ENCODE measurements at places on chromosomes 6 and 20. TPM values are rescaled to one million over a fixed set of nuclear protein-coding genes. Genes with fewer than 3 reads are reported as not detected.

Gene TLDC2
- not detected for total RNA-seq

Gene ARHGAP40
- total RNA-seq = not detected

Gene TNF
- total RNA-seq = 33.6 TPM

Gene PHACTR3
- 0.52 TPM for total RNA-seq

Gene LAMP5
- total RNA-seq = 1.0 TPM

- no peak for DNase-seq
These were observed 77.7 kb upstream of the CLDN20 start for GRCh38 chr6:155186052-155186658.

DNA sequence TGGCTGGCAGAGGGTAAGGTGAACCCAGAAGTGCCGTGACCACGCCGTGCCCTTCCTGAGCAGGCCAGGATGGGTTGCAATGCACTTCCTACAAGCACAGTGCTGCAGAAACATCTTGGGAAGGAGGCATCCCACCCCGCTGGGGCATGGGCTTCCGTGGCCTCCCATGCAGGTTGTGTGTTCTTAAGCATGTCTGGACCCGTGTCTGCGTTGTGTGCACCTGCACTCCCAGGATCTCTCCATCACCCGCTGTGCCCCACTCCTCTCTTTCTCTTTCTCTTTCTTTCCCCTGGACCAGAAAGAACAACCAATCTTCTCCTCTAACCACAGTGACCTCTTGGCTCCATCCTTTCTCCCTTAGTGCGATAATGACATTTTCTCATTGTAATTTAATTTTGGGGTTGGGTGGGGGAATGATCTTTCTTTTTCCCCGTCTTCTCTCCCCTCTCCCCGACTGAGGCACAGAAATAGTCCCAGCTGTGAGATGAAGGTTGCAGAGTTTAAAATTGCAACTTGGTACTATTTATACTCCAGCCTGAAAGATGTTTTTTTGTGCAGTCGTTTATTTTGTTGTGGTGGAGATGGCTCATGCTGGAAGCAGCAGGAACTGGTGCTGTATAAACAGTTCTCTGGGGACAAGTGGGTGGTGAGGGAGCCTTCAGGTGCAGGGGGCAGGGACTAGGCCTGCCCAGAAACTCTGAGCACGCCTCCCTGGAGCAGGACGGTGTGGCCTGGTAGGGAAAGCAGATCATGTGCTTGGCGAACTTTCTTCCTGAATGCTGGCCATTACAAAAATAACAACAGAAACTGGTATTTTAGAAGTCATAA, 20.5 kb downstream of the BCAS4 start:
- DNase-seq = no peak

- DNase-seq = no peak
These were observed 39.9 kb upstream of the PRDM1 start for GRCh38 chr6:106046116-106046853.

- no peak for DNase-seq
These were observed 10.9 kb downstream of the FOXC1 start for GRCh38 chr6:1620504-1621069.

Data from T-helper 17 cell (primary cell).